NCI-H526 treated with DMSO at 0.1 percent for 48 hours (cell line): ENCODE measurements at places on chromosomes 7 and 10.

DNA sequence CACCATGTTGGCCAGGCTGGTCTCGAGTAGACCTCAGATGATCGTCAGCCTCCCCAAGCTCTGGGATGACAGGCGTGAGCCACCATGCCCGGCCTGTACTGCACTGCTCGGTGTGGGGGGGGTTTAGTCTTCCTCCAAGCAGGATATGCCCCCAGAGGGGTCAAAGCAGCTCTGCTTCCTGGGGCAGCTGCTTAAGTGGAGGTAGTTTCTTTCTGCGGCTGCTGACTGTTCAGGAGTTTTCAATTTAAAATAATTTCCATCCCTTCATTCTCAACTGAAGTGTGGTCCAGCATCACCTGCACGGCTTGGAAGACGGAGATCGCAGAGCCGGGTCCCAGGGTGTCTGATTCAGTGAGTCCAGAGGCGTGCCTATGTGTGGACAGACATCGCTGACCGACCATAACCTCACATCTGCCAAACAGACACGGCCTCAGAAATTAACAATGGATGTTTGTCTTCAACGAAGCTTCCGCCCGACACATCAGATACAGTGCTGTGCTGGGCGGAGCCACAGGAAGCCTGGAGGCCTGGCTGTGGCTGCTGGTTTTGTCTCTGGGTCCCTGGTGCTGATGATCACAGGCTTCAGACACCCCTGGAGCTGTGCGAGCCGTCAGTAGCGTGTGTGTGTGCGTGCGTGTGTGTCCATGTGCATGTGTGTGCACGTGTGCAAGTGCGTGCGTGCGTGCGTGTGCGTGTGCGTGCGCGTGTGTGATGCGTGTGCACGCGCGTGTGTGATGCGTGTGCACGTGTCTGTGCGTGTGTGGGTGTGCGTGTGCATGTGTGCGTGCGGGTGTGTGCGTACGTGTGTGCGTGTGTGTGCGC lies 226.5 kb upstream of the PITRM1 start:
- peak; percentile 8 for DNase-seq

DNA sequence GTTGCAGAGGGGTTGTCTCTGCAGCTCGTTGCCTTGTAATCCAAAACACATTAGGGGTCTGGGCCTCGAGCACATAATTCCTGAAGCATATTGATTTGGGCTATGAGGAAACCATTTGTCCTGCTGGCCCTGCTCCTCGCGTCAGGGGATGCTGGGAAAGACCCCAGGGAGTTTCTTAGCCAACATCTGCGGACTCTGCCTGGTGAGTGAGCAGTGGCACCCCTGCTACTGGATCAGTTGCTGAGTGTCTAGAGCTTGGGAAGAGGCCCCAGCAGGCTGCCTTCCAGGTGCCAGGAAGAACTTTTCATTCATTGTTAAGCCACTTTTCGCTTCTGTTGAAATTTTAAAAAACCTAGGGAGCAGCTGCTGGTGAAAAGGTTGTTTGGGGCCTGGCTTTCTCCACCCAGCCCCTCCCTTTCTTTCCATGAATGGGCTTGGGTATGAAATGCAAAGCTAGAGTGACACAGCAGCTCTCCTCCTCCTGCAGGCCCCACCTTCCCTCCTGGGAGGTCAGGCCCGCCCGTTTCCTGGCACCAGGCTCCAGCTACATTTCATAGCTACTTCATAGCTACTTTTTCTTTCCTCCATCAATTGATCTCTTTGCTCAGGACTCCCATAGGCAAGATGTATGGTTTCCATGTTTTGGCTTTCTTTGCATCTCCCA lies 26.8 kb downstream of the TACR2 start:
- DNase-seq, result no peak

DNA sequence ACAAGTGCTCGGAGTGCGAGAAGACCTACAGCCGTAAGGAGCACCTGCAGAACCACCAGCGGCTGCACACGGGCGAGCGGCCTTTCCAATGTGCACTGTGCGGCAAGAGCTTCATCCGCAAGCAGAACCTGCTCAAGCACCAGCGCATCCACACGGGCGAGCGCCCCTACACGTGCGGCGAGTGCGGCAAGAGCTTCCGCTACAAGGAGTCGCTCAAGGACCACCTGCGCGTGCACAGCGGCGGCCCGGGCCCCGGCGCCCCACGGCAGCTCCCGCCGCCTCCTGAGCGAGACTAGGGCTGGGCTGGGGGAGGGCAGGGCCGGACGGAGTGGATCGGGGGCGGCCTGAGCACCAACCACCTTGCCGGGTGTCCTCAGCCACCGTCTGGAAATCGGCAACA lies 15.1 kb upstream of the ZNF212 start:
- DNase-seq, result no peak

DNA sequence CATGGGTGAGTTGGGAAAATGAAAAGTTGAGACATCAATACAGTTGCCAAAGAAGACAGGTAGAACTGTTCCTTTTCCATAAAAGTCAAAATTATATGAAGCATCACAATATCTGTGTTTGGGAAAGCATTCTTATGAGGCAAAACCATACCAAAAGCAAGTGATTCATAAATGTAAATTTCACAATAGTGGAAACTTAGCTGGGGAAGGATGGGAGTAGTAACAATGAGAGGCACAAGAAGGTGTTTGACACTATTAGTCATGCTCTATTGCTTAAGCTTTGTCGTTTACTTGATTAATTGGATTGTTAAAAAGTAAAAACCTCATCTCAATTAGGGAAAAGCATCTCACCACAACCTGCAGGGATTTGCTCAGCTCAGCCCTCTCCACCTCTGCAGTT lies 240.2 kb downstream of the C7orf25 start:
- no peak for DNase-seq

DNA sequence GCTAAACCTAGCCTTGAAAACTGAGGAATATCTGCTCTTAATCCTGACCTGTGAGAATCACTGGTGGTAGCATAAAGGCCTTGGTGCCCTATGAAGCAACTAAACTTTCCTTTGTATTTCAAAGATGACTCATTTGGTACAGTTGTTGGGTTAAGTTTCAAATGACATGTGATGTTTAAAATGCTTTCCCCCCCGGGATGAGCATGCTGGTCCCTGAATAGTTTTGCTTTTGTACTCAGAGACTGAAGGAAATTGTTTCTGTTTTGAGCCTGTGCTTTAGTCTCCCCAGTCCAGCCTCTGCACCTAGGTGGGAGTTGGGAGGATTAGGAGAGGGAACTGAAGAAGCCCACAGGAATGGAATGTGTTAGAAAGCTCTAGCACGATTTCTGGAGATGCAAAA lies 258.9 kb upstream of the NPY start:
- DNase-seq, result no peak

DNA sequence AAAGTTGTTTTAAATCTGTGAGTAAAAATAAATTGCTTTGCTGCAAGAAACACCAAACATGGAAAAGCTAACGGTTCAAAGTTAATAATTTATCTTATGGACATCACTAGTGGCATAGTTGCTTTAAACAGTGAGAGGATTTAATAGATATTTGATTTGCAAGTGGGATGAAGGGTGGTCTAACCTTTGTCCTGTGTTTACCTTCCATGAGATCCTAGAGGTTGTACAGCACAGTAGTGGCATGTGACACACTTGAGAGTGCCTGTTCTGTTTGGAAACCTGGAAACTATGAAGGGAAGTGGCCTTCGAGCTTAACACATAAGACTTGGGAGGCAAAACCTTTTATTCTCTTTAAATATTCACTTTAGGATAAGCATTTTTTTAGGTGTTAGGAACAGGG lies 16.0 kb downstream of the EGFR start:
- no peak for DNase-seq

GRCh38 chr7:2317556-2318293 lies 3.5 kb upstream of the SNX8 start:
- no peak for DNase-seq

GRCh38 chr7:32316839-32317238 lies 173.3 kb downstream of the LSM5 start:
- no peak for DNase-seq

DNA sequence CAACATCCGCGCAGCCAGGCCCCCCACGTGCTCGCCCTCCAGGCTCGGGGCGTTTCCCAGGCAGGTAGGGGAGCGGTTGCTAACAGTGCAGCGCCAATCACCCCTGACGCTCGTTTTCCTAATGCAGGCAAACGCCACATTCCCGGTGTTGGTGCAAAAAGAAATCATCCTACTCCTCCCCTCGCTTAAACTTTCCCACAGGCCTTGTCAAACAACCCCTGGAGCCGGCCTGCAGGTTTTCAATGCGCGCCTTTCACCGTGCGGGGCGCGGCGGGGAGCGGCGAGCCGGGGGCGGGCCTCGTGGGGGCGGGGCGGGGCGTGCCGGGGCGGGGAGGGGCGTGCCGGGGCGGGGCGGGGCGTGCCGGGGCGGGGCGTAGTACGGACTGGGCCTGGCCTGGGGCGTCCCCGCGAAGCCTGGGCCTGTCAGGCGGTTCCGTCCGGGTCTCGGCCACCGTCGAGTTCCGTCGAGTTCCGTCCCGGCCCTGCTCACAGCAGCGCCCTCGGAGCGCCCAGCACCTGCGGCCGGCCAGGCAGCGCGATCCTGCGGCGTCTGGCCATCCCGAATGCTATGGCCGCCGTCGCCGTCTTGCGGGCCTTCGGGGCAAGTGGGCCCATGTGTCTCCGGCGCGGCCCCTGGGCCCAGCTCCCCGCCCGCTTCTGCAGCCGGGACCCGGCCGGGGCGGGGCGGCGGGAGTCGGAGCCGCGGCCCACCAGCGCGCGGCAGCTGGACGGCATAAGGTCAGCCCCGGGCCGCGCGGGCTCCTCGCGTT lies at the start of gene ECHDC3:
Gene ECHDC3, plus strand, starts transcription at position 374 of the 770 bp plus-strand sequence. Its CDS starts 195 bp downstream, at position 569.
- DNase-seq, result peak; percentile 22

- peak; percentile 48 for DNase-seq
Measured at GRCh38 chr7:91289633-91290254, 25.5 kb downstream of the FZD1 start.

GRCh38 chr10:120086066-120086465 lies 193.5 kb downstream of the SEC23IP start:
- no peak for DNase-seq

DNA sequence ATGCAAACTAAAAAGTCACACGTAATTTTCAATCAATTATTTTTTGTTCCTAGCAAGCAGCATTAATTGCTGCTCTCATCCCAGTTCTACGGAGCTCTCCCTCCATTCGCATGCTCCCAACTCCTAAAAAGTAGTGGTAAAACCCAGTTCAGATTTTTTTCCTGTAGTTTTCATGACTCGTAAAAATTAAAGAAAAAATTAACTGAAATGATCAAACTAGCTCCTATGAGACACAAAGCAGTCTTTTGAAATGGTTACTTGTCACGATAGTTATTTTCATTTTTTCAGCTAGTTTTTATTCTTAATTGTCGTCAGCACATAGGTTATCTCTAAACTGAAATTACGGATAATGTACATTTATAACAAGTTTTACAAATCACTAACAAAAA lies 1.8 kb downstream of the HNRNPA2B1 start:
- DNase-seq, result no peak

GRCh38 chr7:139844779-139845442 lies 15.8 kb downstream of the TBXAS1 start:
- DNase-seq, result no peak

DNA sequence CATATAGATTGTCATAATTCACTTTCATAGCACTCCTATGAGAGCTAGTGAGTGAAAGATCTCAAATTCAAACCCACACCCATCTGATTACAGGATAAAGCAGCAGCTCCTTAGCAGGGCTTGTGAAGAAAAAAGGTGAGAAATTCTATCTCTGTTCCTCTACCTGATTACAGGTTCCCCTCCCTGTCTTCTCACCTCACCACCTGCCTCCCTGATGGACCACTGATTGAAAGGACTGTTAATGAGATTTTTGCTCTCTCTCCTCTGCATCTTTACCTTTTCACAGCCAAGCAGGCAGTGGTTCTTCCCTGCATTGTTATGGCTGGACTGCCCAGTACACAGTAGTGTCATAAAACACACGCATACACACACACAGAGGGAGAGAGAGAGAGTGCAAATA lies 228.5 kb downstream of the MTERF1 start:
- DNase-seq, result no peak

DNA sequence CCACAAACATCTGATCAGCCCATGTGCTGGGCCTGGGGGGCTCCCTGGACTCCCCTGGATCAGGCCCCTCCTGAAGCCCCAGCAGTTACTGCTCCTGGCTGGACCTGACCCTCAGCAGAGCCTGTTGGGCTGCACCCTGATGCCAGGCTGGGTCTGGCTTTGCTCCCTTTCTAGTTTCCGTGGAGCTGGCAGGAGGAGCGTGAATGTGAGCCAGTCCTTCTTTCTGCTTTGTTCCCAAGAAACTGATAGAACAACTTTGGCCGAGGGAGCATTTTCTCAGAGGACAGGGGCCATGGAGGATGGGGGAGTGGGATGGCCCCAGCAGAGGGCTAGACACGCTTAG lies 128.2 kb downstream of the NEURL1 start:
- DNase-seq, result no peak

DNA sequence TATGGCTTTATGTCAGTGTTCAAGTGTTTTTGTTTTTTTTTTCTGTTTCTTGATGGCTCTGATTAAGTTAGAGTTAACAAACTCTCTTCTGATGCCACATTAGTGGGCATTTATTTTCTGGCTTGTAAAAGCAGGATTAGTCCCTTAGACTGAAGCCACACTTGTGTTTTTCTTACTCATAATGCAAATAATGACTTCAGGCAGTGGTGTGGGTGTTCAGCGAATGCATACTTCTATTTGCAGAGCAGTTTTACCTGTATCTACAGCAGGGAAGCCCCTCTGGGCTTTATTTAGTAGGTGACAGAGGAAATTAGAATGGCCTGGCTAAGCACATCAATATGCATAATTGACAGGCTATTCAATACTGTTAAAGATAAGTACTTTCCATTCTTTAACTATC lies 79.9 kb downstream of the CNNM2 start:
- DNase-seq, result peak; percentile 54

DNA sequence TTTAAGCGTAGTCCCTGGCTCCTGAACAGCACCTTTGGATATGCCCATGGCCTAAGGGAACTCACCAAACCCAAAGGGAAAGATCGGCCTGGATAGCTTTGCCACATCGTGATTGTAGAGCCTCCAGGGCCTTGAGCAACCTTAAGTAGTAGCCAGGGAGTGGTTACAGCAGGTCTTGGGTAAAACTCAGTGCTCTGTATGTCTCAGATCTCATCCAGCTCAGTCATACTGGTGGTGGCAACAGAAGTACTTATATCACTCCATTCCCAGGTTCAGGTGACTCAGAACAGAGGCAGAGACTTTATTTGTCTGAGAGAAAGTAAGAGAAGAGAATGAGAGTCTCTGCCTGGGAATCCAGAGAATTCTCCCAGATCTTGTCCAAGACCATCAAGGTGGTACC lies 39.1 kb upstream of the AASS start:
- no peak for DNase-seq

DNA sequence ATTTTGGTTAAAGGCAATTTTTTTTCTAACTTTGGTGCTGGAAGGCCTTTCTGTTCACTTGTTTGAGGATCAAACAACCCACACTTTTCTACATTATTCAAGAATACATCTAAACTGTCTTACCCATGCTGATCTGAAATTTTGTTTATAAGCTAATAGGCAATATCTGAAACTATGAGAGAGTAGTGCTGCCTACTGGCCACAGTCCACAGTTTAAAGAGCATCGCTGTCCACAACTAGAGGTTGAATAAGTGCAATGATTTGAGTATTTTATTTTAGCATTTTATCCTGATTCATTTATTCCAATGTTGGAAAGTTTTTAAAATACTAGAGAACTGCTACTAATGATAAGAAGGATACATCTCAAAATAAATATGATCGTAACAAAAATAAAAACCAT lies 306.9 kb downstream of the ELMO1 start:
- DNase-seq, result no peak

- no peak for DNase-seq
Measured at GRCh38 chr10:86759073-86759672, 2.8 kb downstream of the BMPR1A start.

GRCh38 chr10:52322936-52323335 lies 8.9 kb downstream of the DKK1 start:
- DNase-seq, result no peak
